ENCODE measurements at places on chromosomes 7 and 10.

DNA sequence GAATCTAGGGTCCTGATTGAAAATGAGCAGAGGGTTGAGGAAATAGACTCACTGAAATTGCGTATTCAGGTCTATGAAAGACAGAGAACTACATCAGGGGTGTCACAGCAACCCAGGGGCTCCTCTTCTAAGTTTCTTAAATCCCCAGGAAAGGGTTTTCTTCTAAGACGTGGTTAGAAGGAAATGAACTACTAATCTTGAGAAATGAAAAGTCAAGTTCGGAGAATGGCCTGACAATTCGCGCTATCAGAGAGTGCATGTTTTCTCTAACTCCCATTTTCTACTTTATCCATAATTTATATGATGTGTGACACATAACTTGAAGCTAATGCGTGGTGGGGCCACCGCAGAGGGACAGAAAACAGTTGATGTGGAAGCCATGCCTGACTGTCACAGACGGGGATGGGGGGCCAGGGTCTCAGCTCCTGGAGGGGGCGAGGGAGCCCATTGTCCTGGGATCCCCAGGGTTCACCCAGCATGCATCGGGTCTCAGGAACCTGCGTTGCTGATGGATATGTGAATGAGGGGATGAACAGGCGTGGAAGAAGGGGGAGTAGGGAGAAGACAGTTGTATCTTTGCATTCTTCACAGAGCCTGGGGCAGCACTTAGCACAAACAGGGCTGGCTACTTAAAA lies 86.3 kb downstream of the PTPRE start:
- peaks cover 2% of the 10 kb centered on the region for H3K27me3 ChIP-seq
- no peak for DNase-seq
- H3K4me1 ChIP-seq: peaks cover 20% of the 10 kb centered on the region
- no peaks in the 10 kb centered on the region for H3K36me3 ChIP-seq
- H3K4me3 ChIP-seq: no peak overlapping the region
- no peak overlapping the region for H3K27ac ChIP-seq

GRCh38 chr7:40922316-40922670 lies 780.6 kb downstream of the INHBA start:
- no peaks in the 10 kb centered on the region for H3K4me1 ChIP-seq
- H3K27ac ChIP-seq: no peak overlapping the region
- H3K27me3 ChIP-seq: no peaks in the 10 kb centered on the region
- H3K36me3 ChIP-seq: no peaks in the 10 kb centered on the region
- H3K4me3 ChIP-seq: no peak overlapping the region

DNA sequence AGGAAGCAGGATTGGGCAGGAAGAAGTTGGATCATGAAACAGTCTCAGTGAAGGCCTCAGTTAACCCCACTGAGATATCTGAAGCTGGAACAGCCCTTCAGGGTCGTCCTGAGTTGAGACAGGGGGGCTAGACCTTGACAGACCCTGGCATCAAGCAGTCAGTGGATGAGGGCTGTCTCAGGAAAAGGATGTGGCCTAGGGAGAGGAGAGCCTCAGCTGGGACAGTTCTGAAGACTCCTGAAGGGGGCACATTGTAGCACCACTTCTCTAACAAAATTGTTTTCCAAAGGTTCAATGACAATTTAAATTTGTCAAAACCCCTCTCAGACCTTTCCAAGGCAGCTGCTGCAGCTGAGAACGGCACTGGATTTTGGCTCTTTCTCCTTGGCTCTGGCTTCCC lies 15.8 kb upstream of the SLK start:
- H3K4me3 ChIP-seq: no peak overlapping the region
- H3K36me3 ChIP-seq: no peaks in the 10 kb centered on the region
- H3K27ac ChIP-seq: no peak overlapping the region
- H3K4me1 ChIP-seq: peaks cover 3% of the 10 kb centered on the region
- H3K27me3 ChIP-seq: no peaks in the 10 kb centered on the region
- no peak for DNase-seq

- no peak for DNase-seq
- H3K36me3 ChIP-seq: no peaks in the 10 kb centered on the region
- no peak overlapping the region for H3K4me3 ChIP-seq
Measured at GRCh38 chr7:12391922-12392615, 11.6 kb downstream of the VWDE start.

DNA sequence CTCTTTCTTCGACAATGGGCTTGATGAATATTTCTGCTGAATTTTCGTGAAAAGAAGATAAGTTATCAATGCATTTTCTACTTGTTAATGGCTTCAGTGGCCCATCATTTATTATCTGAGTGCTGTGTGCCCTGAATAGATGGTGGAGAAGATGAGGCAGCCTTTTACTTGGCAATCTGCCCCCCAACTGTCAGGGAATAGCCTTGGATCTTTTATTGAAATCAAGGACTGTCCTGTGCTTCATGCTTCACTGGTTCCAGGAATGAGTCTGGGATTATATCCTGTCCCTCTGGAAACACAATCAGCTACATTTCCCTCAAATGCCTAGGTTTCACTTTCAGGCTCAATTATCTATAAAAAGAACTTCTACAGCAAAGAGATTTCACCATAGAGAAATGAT lies 75.9 kb upstream of the NXPH1 start:
- no peaks in the 10 kb centered on the region for H3K36me3 ChIP-seq
- H3K27ac ChIP-seq: no peak overlapping the region
- no peak overlapping the region for H3K4me3 ChIP-seq

DNA sequence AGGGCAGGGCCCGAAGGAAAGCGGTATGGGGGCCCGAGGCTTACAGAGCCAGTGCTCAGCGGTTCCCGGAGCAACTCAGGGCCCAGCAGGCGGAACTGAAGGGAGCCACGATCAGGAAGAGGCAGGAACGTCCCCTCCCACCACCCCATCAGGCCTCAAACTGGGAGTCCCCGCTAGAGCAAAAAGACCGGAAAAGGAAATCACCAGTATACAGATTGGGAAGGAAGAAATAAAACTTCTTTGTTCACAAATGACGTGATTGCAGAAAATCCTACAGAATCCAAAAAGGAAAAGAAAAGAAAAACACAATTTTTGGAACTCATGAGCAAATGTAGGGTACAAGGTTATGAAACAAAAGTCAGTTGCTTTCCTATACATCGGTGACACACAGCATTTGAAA lies 21.6 kb upstream of the ZFAND2A start:
- no peak for DNase-seq
- no peak overlapping the region for H3K27ac ChIP-seq
- H3K27me3 ChIP-seq: peaks cover 6% of the 10 kb centered on the region
- H3K4me1 ChIP-seq: peaks cover 15% of the 10 kb centered on the region
- no peak overlapping the region for H3K4me3 ChIP-seq
- no peaks in the 10 kb centered on the region for H3K36me3 ChIP-seq

- H3K36me3 ChIP-seq: no peaks in the 10 kb centered on the region
- no peaks in the 10 kb centered on the region for H3K27me3 ChIP-seq
- peak; percentile 75 for DNase-seq
- no peak overlapping the region for H3K27ac ChIP-seq
- peak overlapping the region; percentile 52 for H3K4me3 ChIP-seq
Measured at GRCh38 chr7:141975806-141976523, 2.4 kb upstream of the TAS2R38 start.

DNA sequence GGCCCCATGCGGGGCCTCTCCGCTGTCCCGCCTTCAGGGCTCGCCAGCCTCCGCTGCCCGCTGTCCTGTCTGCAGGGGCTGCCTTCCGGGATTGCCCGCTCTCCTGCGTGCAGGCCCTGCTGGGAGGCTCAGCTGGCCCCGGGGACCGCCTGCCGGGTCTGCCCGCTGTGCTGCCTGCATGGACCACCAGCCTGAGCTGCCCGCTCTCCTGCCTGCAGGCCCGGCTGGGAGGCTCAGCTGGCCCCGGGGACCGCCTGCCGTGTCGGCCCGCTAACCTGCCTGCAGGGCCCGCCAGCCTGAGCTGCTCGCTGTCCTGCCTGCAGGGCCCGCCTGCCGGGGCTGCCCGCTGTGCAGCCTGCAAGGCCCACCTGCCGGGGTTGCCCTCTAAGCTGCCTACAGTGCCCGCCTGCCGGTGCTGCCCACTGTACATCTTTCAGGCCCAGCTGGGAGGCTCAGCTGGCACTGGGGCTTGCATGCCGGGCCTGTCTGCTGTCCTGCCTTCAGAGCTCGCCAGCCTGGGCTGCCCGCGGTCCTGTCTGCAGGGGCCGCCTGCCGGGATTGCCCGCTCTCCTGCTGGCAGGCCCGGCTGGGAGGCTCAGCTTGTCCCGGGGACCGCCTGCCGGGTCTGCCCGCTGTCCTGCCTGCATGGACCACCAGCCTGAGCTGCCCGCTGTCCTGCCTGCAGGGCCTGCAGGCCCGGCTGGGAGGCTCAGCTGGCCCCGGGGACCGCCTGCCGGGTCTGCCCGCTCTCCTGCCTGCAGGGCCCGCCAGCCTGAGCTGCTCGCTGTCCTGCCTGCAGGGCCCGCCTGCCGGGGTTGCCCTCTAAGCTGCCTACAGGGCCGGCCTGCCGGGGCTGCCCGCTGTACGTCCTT lies 165.1 kb downstream of the GLRX3 start:
- no peaks in the 10 kb centered on the region for H3K27me3 ChIP-seq
- no peaks in the 10 kb centered on the region for H3K4me1 ChIP-seq
- H3K27ac ChIP-seq: no peak overlapping the region
- H3K4me3 ChIP-seq: peak overlapping the region; percentile 31

- H3K4me1 ChIP-seq: peaks cover 31% of the 10 kb centered on the region
- no peak overlapping the region for H3K4me3 ChIP-seq
- H3K36me3 ChIP-seq: peaks cover 30% of the 10 kb centered on the region
- DNase-seq: no peak
Measured at GRCh38 chr10:97450828-97451227, 4.9 kb downstream of the ZDHHC16 start.

Measured in CD4-positive, alpha-beta T cell (primary cell).